ENCODE measurements at places on chromosomes 5 and 9.

GRCh38 chr9:110179734-110180133 is 28.2 kb downstream of the C9orf152 start:
- no peak for DNase-seq

GRCh38 chr9:4939118-4939561 is 45.9 kb upstream of the JAK2 start:
- DNase-seq: peak; percentile 30

GRCh38 chr5:82721087-82721410 is 356.1 kb downstream of the TMEM167A start:
- DNase-seq: no peak

DNA sequence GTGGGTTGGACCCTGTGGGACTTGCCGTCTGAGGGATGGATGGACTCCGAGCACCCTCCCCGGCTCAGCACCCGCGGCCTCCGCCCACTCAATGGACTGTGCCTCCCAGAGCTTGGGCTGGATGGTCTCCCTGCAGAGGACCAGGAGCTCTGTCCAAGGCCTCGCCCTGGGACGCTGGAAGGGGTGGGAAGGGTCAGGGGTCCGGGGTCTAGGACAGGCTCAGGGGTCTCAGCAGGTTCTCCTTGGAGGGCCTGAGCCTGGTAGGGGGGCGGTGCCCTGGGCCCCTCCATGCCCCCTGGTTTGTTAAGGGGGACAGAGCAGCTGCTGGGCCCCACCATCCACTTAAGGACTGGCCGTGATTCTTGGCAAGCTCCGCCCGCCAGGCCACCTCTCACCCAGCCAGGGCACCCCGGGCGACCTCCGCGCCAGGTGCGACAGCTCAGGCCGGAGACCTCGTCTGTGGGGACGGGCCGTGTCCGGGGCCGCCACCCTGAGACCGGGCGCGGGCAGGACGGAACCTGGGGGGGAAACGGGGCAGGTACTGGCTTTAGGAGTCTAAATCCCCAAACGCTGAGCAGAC is 29.2 kb downstream of the EXOC3 start:
- DNase-seq: no peak

GRCh38 chr9:87083986-87084385 is 136.7 kb upstream of the GAS1 start:
- no peak for DNase-seq

DNA sequence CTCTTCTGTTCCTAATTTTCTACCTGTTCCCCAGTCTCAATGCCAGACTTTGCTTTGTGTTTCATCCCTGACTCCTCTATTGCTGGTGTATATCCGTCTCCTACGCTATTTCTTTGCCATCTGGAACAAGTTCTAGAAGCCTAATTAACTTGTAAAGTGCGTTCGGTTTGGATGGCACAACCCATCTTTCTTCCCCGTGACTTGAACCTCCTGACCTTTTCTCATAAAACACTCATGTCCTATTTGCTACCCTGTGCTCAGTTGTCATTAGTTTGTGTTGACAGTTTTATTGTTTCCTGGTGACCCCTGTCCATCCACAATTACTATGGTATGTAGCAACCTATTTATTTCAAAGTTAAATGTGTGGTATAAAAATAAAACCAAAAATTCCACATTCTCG is 323.5 kb downstream of the TLE4 start:
- no peak for DNase-seq

DNA sequence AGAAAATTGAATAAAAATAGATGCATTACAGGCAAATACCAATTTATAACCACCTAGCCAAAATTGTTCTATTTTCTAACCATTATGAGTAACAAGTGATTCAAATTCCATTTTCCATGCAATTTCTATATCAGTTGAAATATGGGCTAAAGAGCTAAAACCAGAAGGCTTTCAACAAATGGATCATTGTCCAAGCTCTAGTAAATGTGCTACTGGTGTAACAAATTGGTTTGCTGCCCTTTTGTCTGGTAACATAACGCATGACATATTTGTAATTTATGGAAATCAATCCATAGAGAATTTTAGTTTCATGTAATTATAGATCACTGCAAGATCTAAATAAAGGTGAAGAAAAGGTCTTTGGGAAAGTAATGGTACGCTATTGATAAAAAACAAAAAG is 708.0 kb upstream of the GRAMD2B start:
- no peak for DNase-seq

Measured in CD4-positive, alpha-beta T cell treated with Interleukin-12 subunit alpha and Interleukin-12 subunit beta, for 1 hour (primary cell).